ENCODE measurements at places on chromosomes 7 and 10.

DNA sequence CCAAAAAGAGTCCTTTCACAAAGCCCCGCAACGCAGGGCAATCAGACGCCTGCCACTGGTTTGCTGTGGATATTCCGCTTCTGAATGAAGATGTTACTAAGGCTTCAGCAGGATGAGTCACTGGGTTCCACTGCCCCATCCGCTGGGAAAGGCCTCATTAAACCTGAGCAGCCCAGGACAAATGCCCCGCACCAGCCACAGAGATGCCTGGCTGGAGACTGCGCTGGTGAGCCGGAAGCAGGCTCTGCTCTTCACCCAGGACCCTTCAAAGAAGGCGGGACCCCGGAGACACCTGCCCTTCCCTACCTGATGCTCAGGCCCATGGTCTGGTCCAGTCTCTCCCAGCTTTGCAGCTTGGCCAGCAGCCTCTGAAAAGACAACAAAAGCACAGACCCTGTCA lies 19.8 kb downstream of the MAD1L1 start:
- no peak for DNase-seq

GRCh38 chr7:895451-896052 lies 19.2 kb downstream of the GET4 start:
- DNase-seq: no peak

DNA sequence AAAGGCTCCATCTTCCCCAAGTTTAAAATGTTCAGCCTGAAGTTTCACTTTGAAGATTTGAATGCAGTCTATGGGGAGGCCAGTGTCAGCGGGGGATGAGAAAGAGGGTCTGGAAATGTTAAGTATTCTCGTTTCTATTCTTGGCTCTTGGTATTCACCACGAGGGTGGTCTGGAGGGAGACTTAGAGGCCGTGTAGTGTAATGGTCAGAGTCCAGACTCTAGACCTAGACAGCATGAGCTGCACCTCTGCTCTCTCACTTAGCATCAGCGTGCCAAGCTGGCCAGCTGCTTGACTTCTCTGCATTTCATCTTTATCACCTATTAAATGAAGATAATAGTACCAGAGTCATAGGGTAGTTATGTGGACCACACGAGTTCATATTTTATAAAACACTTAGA lies 57.9 kb downstream of the MKX start:
- no peak for DNase-seq

- DNase-seq: no peak
These were observed 1.4 kb downstream of the CLEC5A start for GRCh38 chr7:141945356-141945755.

- DNase-seq: peak; percentile 51
These were observed 88.9 kb upstream of the NEBL start for GRCh38 chr10:20986049-20986448.
